ENCODE measurements at places on chromosomes 7 and 10. TPM values are rescaled to one million over a fixed set of nuclear protein-coding genes. Genes with fewer than 3 reads are reported as not detected.

DNA sequence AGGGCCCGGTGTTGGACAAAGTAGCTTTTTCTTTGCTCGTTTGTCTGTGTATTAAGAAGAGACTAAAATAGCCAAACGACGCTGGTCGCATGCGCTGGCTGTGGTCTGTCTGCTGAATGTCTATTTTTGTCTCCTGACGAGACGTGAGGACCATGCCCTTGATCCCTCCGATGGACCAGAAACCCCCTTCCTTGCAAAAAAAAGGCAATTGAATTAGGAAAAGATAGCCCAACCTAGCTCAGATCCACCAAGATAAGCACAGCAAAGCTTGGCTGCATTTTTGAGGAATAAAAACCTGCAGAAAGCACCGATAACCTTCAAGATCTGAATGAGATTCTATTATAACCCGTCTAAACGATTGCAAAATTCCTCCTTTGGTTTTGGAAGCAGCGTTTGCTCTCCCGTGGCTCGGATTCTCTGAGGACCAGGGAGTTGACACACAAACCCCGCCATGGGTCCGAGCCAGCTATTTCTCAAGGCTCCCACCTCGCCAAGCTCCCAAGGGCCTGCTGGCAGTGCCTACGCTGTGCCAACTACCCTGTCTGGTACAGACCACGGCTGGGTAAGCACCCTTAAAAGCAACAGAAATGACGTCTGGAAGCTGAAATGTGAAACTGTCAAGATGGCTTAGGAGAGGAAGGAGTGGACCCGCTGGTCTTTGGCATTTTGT is 17.7 kb upstream of the TTYH3 start:
- DNase-seq: peak; percentile 93

DNA sequence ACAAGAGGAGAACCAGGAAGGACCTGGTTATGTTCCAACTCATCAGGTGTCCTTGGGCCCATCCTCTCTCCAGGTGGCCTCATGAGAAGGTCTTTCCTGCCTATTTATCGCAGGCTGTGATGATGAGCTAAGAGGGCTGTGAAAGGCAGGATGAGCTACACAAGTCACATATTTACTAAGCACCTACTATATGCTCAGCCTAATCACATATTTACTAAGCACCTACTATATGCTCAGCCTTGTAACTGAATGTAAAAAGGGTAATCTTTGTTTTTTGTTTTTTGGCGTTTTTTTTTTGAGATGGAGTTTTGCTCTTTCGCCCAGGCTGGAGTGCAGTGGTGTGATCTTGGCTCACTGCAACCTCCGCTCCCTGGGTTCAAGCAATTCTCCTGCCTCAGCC is 44.2 kb upstream of the NPFFR1 start:
- DNase-seq: no peak

DNA sequence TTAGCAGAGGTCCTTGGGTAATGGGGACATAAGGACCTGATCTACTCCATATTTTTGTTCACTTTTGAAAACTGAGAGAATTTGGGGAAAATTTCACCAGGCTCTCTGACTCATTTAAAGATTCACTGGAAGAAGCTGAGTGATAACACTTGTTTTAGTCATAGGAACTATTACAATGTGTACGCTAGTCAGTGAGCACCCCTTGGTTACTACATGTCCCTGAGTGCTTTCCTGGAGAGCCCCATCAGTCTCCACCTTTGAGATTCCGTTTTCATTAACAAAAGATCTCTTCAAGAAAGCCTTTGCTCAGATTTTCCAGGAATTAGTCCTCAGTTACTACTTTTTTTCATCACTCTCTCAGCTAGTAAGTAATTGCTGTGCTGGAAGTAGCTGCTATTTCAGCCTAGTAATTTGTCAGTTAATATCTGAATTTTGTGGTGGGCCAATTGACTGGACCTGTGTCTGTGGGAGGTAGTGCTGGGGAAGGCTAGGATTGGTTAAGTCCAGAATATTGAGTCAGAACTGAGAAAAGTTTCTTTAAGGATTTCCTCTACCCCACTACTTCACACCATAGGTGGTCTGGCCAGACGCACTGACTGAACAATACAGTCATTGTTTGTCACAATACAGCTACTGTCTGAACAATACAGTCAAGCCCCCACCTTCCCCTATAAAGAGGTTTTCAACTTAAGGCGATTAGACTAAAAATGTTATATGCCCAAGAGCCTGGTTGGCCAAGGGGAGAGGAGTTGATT is 235.0 kb downstream of the CCDC7 start:
- DNase-seq: no peak

GLCCI1 gene
- 9.9 TPM for total RNA-seq

SUN3 gene
- not detected for total RNA-seq

Data from sigmoid colon (tissue), 7 donors.